Activated CD4-positive, alpha-beta T cell treated with anti-CD3 and anti-CD28 coated beads, Interleukin-2, amount 50 U/mL, for 48 hours (primary cell): ENCODE measurements at places on chromosomes 5 and 9.
A peak's percentile ranks its signal among the peaks of the same experiment; 100 is the strongest.

DNA sequence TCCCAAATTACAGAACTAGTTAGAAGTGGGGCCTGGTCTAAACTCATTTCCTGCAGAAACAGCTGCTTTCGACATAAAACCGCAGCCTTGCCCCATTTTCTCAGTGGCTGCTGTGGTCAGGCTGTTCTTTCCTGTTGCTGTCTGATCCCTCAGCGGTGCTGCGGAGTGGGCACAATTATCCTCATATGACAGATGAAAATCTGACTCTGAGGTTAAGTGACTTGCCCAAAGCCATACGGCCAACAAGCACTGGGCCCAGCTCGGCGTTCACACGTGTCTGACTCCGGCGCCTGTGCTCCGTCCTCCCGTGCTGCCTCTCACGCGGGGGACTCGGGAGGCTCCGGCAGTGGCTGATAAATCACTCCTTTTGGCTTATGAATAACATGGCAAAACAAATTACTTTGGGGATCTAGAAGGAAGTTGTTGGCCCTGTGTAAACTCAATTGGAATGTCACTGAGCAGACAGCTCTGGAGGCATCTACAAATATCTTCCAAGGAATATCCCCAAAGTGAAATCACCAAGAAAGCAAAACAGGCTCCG is 142.6 kb upstream of the LMX1B start:
- DNase-seq = peak; percentile 72

- no peak for DNase-seq
These were observed 10.0 kb upstream of the MATR3 start for GRCh38 chr5:139283252-139284166.

GRCh38 chr5:38543886-38544285 is 12.6 kb downstream of the LIFR start:
- DNase-seq = no peak

GRCh38 chr9:91433180-91433579 is 9.5 kb upstream of the NFIL3 start:
- no peak for DNase-seq

GRCh38 chr5:142845954-142846398 is 75.8 kb downstream of the ARHGAP26 start:
- DNase-seq = no peak

- no peak for DNase-seq
These were observed 2.9 kb downstream of the B4GALT1 start for GRCh38 chr9:33164138-33164809.

- DNase-seq = no peak
These were observed 72.4 kb downstream of the CTSL start for GRCh38 chr9:87798261-87798833.

DNA sequence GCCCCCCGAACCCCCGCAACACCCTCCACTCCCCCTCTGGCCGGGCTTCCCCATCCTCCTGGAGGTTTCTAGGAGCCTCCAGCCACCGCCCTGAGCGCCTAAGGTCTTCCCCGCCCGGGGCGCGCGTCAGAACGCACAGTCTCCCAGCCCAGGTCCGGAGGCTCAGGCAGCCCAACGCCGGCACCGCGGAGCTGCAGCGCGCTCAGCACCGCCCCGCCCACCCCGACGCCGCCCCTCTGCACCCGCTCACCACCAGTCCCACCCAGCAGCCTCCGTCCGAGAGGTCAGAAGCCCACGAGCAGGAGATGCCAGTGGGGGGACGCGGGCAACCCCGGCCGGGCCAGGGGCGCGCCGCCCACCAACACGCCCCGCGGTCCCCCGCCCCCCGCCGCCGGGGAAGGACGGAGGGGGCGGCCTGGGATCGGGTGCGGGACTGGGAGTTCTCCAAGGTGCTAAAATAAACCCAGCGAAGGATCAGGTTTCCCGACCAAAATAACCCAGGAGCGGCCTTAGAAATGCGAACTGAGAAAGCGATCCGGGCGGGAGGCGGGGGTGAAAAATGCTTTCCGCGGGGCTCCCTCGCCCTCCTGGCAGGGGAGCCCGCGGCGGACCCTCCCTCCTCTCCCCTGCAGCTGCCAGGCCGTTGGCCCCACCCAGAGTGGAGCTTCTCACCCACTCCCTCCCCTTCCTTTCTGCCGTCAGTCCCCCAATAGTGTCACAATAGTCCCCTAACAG is 6.5 kb upstream of the FAM78A start:
- DNase-seq = no peak

GRCh38 chr5:24161559-24161958 is 483.2 kb downstream of the CDH10 start:
- DNase-seq = no peak

GRCh38 chr9:126412905-126413304 is 86.3 kb downstream of the MVB12B start:
- no peak for DNase-seq

DNA sequence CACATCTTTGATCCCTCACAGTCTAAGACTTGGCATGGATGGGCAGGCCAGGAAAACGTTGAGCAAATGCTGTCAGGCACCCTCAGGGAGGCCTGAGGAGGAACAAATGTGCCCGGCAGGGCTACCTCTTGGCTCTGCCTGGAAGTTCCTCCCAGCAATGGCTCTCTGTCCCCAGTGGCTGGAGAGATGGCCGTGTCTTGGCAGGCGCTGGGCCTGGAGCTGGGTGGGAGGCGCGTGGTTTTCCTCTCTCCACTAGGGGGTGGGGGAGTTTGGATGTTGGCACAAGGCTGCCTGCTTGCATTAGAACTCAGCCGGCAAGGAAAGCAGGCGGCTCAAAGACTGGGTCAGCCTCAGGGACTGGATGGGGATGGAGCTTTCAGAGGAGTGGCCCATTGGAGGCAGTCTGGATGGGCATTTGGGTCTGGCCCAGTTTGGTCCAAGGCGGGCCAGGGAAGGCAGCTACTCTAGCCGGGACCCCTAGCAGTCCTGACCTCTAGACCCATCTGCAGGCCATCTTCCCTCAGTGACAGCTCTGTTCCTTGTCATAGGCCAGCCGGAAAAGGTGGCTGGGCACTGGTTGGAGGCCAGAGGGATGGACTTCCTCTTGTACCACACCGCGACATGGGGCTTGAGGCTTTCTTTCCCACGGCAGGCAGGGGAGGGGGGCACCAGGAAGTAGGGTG is 68.2 kb upstream of the STC2 start:
- no peak for DNase-seq

DNA sequence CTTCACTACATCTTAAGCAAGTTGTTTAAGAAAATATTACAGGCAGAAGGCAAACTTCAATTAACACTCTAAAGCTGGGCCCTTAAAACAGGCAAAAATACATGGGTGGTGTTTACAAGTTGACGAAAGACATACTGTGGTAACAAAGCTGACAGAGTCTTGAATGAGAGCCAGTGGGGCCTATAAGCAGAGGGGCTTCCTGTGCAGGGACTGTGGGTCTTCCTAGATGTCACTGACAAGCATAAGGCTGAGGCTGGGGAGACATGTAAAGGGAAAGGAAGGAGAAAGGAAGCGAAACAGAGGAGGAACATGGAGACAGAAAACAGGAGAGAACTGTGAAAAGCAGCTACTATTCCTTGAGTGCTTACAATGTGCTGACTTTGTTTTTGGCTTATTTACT is 308.0 kb upstream of the RPS23 start:
- no peak for DNase-seq

DNA sequence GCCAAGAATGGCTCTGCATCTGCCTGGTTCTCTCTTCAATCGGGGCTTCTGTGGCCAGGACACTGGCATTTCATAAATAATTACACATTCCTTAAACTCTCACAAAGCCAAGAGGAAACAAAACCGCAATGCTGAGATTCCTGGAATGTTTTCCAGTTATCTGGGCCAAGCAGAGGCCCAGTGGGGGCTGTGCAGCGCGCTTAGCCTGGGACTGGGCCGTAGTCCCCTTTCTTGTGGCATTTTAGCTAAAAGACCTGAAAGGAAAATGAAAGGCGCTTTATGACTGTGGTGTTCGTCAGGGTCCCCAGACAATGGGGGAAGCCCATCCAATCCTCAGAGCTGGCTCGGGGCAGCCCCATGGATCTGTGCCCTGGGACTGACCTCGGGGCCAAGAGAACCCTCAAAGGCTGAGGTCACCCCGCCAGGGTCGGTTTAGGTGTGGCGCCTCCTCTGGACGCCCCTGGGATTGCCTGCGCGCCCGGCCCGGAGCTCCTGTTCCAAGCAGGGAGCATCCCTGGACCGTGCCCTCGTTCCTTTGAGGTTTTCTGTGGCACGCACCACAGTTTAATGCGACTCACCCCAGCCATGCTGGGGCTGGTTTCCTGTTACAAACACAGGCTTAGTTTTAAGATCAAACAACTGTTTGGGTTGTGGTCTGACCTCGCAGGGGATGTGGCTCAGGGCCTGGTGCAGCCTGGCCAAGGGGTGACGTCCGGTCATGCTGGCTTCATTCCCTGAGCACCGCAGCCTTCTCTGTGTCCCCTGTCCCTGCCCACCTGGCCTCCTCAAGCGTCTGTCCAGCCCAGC is 51.5 kb upstream of the NKD2 start:
- peak; percentile 50 for DNase-seq

DNA sequence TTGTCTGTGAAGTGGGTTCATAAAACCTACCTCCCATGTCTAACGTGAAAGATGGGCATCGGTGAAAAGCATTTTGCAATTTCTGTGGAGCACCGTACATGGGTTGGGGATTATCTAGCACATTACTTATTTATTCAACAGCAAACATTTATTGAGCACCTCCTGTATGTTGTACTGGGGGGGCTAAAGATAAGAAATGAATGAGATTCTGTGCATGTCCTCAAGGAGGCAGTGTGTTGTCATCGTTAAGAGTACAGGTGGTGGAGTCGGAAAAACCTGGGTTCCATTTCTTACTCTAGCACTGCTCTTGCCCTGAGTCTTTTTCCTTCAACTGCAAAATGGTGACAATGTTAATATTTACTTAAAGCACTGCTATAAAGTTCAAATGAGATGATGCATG is 30.4 kb upstream of the DENND1A start:
- DNase-seq = no peak

- DNase-seq = no peak
These were observed 95.5 kb downstream of the RPS23 start for GRCh38 chr5:82182662-82183061.

GRCh38 chr5:172830876-172831662 is 3.0 kb upstream of the ERGIC1 start:
- DNase-seq = no peak

- DNase-seq = no peak
These were observed 242.5 kb downstream of the MLLT3 start for GRCh38 chr9:20379804-20380225.

DNA sequence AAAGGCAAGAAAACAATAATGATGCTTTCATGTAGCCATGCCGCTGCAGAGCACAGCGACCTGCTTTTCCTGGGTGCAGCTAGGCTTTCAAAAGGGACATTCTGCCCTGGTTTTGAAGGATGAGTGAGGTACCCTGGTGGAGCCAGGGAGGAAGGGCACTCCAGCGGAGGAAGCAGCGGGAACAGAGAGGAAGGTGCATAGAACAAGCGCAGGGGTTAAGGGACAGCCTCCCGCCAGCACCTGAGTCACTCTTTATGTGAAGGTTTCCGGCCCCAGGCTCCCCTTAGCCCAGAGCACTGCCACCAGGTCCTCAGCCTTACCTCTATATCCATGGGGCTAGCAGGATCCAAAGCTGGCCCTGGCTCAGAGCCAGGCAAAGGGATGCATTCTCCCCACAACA is 221.1 kb downstream of the CDK5RAP2 start:
- DNase-seq = no peak

DNA sequence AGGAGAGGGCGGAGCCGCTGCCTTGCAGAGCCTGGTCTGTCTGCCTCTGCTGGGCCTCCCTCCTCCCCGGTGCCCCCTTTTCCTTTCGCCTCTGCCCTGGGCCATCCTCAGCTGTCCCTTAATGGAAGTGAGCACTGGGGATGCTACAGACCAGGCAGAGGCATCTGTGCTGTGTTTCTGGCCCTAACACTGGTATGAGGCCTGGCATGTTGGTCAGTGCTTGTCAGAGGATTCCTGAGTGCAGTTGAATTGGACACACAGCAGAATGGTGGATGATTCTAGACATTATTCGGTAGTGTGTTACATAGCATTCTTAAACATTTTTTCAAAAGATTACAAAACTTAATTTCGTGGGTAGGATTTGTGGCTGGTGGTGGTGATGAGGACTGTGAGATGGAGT is 88.6 kb downstream of the EHMT1 start:
- no peak for DNase-seq

DNA sequence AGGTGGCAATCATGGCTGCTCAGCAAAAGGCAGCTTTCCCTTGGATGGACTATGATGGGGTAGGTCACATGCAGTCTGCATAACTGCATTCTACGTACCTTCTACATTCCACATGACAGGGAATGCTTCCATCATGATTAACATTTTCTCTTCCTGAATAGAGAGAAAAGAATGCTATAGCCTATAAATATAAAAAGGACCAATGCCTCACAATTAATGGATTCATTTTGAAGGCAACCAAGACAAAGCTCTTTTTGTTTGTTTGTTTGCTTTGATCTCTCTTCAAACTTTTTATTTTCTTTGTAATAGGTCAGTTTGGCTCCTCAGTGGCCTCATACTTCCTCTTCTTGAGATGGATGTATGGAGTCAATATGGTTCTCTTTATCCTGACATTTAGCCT is 201.3 kb downstream of the ALDH1A1 start:
- DNase-seq = no peak

DNA sequence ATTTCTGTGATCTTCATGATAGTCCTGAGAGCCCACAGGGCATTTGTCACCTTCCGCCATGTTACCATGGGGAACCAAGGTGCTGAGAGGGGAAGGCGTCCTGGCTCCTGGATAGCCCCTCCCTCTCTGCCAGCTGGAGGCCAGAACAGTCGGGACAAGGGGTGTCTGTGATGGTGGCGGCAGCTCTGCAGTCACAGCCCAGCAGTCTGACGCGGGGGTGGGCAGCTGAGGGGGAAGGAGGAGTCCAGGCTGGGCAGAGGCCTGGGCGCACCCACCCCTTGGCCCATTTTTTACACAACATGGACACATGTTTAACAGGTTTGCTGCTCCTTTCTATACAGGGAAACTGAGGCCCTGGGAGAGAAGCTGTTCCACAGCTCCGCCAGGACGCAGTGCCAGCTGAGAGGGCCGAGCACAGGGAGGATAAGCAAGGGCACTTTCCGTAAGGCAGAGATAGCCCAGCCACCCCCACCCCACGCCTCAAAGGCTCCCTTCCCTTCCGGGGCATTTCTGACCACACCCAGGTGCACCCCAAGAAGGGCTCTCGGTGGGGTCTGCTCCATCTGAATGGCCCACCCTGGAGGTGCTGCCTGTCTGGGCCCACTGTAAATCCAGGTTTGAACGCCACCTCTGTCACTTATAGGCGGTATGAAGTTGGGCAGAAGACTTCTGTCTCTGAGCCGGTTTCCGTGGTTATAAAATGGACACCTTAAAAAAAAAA is 17.1 kb downstream of the LRRC8A start:
- no peak for DNase-seq

DNA sequence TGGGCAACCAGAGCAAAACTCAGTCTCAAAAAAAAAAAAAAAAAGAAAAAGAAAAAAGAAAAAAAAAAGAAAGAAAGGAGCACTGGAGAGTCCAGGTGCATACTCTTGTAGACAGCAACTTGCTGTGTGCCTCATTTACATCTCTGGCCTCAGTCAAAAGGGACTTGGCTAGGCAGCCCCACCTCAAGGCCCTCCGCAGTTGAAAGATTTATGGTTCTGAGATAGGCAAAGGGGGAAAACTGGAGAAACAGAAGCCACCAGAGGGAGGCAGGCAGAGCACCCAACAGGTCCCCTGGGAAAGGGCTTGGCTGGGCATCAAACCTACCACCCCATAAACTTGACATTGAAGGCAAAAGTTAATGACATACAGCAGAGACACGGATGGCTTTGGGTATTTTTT is 6.1 kb downstream of the ORM2 start:
- DNase-seq = no peak
